Thymus (tissue), 14 donors: ENCODE measurements at places on chromosomes 5 and 9. TPM values are rescaled to one million over a fixed set of nuclear protein-coding genes. Genes with fewer than 3 reads are reported as not detected.

FAM114A2 gene
- 38.3 TPM for total RNA-seq

TNFSF8 gene
- total RNA-seq = 14.7 TPM

EGFLAM gene
- total RNA-seq = 24.0 TPM

SPRY4 gene
- total RNA-seq = 1.6 TPM

PDLIM7 gene
- total RNA-seq = 10.8 TPM

ENC1 gene
- total RNA-seq = 5.9 TPM

SLC36A3 gene
- total RNA-seq = not detected

RLN2 gene
- total RNA-seq = 5.2 TPM

MRPS30 gene
- 36.0 TPM for total RNA-seq

PTPN3 gene
- total RNA-seq = 2.8 TPM

TRUB2 gene
- 20.3 TPM for total RNA-seq

OXCT1 gene
- total RNA-seq = 56.0 TPM

PFN3 gene
- not detected for total RNA-seq
